Peyer's patch (tissue), 4 donors: ENCODE measurements at places on chromosomes 12 and 14.

DNA sequence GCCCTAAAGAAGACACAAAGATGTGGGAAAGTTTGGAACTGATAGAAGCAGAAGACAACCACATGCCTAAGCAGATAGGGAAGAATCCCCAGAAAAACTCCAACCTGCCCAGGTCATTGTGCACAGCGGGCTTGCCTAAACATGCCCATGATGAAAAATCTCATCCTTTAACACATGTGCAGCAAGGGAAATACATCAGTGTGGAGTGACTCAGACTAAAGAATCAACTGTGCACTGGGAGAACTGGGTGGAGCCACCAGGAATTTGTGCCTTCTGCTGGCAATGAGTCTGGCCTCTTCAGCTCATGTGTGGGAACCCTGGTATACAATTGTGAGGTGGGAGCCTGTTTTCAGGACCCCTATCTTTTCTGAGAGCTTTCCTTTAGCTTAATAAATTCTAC lies 398.5 kb downstream of the FSCB start:
- no peaks in the 10 kb centered on the region for H3K27me3 ChIP-seq
- no peak overlapping the region for H3K27ac ChIP-seq
- no peak overlapping the region for H3K4me3 ChIP-seq
- H3K36me3 ChIP-seq: no peaks in the 10 kb centered on the region

- no peak overlapping the region for H3K4me3 ChIP-seq
- no peak overlapping the region for H3K27ac ChIP-seq
- no peak for DNase-seq
- no peaks in the 10 kb centered on the region for H3K4me1 ChIP-seq
- no peaks in the 10 kb centered on the region for H3K27me3 ChIP-seq
Measured at GRCh38 chr12:20711846-20712245, 16.7 kb downstream of the SLCO1C1 start.

DNA sequence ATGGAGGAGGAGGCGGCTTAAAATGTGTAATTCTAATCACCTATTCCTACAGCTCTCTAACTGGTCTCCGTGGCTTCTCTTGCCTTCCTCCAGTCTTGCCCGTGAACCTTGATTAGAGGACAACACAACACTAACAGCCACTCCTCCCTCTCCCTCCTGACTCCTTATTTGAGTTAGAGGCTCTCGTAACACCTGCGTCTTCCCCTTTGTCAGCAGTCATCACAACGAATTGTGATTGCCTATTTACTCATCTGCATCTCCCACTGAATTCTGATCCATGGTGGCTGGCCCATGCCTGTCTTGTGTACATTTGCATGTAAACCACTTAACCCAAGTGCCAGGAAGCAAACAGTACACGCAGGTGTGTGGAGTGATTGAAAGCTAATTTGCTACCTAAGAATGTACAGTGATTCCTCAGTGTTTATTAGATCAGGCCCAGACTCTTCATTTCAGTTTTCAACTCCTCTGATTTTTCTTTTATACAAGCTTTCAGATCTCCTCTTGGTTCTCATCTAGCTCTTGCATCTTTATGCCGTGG lies 154.5 kb downstream of the MON2 start:
- DNase-seq: no peak
- H3K27me3 ChIP-seq: no peaks in the 10 kb centered on the region
- H3K4me3 ChIP-seq: no peak overlapping the region
- H3K36me3 ChIP-seq: no peaks in the 10 kb centered on the region
- no peak overlapping the region for H3K27ac ChIP-seq

DNA sequence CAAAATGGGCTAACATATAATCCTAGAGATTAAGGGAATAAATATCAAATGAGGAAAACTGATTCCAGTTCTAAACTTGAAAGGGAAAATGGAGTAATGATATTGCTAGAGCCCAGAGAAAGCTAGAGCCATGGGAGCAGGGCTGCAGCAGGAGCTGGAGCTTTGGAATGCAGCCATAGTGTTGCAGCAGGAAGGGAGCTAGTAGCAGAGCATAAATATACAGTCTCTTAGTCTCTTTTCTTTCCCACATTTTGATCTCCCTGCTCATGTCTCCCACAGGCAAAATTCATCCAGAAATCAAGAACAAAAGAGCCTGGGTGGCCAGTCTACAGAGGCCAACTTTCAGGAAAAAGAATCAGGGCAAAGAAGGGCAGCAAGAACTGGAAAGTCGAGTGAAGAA lies 253.7 kb downstream of the ATXN7L3B start:
- H3K4me3 ChIP-seq: no peak overlapping the region
- no peaks in the 10 kb centered on the region for H3K36me3 ChIP-seq
- H3K27ac ChIP-seq: no peak overlapping the region
- DNase-seq: no peak
- no peaks in the 10 kb centered on the region for H3K4me1 ChIP-seq

GRCh38 chr12:54423816-54424150 lies 4.7 kb upstream of the ITGA5 start:
- no peaks in the 10 kb centered on the region for H3K36me3 ChIP-seq
- DNase-seq: no peak
- H3K4me3 ChIP-seq: no peak overlapping the region
- H3K4me1 ChIP-seq: no peaks in the 10 kb centered on the region
- H3K27ac ChIP-seq: no peak overlapping the region

- no peak overlapping the region for H3K27ac ChIP-seq
- H3K36me3 ChIP-seq: no peaks in the 10 kb centered on the region
- H3K27me3 ChIP-seq: no peaks in the 10 kb centered on the region
- no peak for DNase-seq
- H3K4me1 ChIP-seq: no peaks in the 10 kb centered on the region
Measured at GRCh38 chr12:132343294-132344004, 14.1 kb upstream of the GALNT9 start.

GRCh38 chr14:89212386-89213235 lies 204.4 kb downstream of the FOXN3 start:
- H3K27ac ChIP-seq: no peak overlapping the region
- no peaks in the 10 kb centered on the region for H3K4me1 ChIP-seq
- no peak overlapping the region for H3K4me3 ChIP-seq
- no peaks in the 10 kb centered on the region for H3K27me3 ChIP-seq
- H3K36me3 ChIP-seq: no peaks in the 10 kb centered on the region

DNA sequence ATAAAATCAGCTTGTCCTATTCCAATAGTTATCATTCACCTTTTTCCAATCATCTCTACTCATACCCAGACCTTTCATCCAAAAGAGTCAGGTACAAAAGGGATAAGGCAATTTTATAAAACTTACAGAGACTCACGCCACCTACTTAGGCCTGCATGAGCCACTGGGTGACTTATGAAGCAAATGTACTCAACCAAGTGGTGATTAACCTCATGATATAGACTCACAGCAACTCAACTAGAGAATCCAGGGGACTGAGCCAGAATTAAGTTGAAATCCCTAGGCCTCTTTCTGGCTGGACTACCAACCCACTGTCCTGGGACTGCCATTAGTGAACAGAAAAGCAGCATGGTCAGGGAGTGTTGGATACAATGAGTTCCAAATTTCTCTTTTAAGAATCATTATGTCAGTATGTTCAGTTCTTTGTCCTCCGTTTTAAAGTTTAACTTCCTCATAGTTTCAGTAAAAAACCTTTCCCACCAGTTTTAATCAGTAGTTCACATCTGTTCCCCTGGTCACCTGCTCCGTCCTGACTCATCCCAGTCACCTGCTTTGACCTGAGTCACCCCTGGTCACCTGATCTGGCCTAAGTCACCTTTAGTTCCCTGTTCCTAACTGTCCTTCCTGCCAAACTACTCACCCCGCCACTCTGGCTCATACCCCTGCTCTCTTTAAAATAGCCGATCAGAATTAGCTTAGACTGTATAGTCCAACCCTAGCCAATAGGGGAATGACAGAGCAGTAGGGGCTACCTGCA lies 36.8 kb downstream of the SPTSSA start:
- H3K4me3 ChIP-seq: no peak overlapping the region
- H3K4me1 ChIP-seq: peaks cover 9% of the 10 kb centered on the region
- no peaks in the 10 kb centered on the region for H3K27me3 ChIP-seq
- no peaks in the 10 kb centered on the region for H3K36me3 ChIP-seq
